ENCODE measurements at places on chromosomes 12 and 14.

- peaks cover 13% of the 10 kb centered on the region for H3K4me1 ChIP-seq
- no peaks in the 10 kb centered on the region for H3K36me3 ChIP-seq
- no peak overlapping the region for H3K27ac ChIP-seq
- H3K27me3 ChIP-seq, result no peaks in the 10 kb centered on the region
These were observed 32.4 kb upstream of the HELB start for GRCh38 chr12:66269757-66270383.

DNA sequence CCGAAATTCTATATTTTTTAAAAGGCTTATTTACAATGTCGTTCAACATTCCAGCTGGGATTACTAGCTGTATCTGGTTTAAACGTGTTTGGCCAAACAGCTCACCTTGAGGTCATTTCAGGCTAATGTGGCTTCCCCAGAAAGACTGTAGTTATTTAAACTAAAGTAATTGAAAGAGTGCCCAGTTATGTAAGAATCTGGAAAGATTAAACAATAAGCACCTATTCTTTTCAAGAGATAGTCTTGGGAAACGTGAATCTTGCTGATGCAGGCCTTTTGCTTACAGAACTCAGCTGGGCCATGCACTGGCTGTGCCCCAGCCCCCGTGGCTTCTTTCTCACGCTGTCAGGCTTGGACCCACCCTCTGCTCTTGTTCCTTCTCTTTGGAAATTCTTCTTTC is 24.4 kb downstream of the GLRX5 start:
- no peak for DNase-seq
- H3K4me1 ChIP-seq, result no peaks in the 10 kb centered on the region
- no peaks in the 10 kb centered on the region for H3K36me3 ChIP-seq
- H3K4me3 ChIP-seq, result no peak overlapping the region
- no peak overlapping the region for H3K27ac ChIP-seq

GRCh38 chr12:8722286-8722800 is 24.6 kb downstream of the RIMKLB start:
- H3K4me1 ChIP-seq, result no peaks in the 10 kb centered on the region
- no peak overlapping the region for H3K27ac ChIP-seq
- H3K36me3 ChIP-seq, result no peaks in the 10 kb centered on the region
- H3K4me3 ChIP-seq, result no peak overlapping the region
- no peaks in the 10 kb centered on the region for H3K27me3 ChIP-seq

DNA sequence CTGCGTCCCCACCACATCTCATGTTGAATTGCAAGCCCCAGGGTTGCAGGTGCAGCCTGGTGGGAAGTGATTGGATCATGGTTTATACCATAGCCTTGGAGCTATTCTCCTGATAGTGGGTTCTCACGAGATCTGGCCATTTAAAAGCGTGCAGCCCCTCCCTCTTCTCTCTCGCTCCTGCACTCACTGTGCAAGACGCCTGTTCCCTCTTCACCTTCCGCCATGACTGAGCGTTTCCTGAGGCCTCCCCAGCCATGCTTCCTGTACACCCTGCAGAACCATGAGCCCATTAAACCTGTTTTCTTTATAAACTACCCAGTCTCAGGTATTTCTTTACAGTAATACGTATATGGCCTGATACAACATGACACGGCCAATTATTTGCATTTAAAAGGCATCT is 146.6 kb downstream of the RIMBP2 start:
- no peaks in the 10 kb centered on the region for H3K27me3 ChIP-seq
- no peaks in the 10 kb centered on the region for H3K36me3 ChIP-seq
- no peak overlapping the region for H3K27ac ChIP-seq
- no peaks in the 10 kb centered on the region for H3K4me1 ChIP-seq
- no peak for DNase-seq
- H3K4me3 ChIP-seq, result no peak overlapping the region

DNA sequence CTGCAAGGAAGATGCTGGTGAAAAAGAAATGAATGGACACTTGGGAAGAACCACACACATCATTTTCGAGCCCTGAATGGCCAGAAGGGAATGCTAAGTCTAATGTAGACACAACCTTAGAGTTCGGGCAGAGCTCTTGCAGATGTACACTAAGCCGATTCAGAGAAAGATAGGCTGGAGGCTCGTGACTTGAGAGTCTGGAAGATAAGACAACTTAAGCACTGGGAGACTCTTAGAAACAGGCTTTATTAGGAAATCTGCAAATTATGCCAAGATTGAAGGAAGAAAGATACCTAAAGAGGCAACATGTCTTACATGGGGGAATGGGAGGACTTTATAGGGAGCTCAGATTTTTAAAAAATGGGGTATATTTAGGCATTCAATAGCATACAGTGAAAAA is 13.5 kb downstream of the TBPL2 start:
- H3K27me3 ChIP-seq, result no peaks in the 10 kb centered on the region
- H3K4me3 ChIP-seq, result no peak overlapping the region
- H3K27ac ChIP-seq, result no peak overlapping the region
- H3K4me1 ChIP-seq, result peaks cover 4% of the 10 kb centered on the region
- DNase-seq, result no peak

All from CD4-positive, alpha-beta memory T cell (primary cell).